Eye (tissue), 1 donor: ENCODE measurements at places on chromosomes 13 and 19.

DNA sequence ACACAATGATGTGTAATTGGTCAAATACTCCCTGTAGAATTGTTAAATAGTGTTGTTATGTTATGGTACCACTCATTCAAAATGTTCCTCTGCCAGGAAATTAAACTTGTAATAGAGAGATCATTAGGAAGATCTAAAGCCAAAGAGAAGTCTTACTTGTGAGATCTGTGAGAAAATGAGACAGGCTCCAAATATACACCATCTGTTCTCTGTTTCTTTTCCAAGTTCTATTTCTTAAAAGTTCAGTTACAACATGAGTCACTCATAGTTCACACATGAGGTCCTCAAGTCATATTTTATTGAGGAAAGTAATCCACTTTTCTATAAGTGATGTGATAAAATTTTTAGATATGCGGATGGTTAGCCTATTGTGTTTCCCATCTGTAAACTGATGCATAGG is 1038.1 kb upstream of the PRR20A start:
- DNase-seq, result no peak

- no peak for DNase-seq
These were observed 202.2 kb downstream of the SUCLA2 start for GRCh38 chr13:47798906-47799305.

- no peak for DNase-seq
These were observed 35.6 kb downstream of the CCDC169 start for GRCh38 chr13:36261976-36262375.

DNA sequence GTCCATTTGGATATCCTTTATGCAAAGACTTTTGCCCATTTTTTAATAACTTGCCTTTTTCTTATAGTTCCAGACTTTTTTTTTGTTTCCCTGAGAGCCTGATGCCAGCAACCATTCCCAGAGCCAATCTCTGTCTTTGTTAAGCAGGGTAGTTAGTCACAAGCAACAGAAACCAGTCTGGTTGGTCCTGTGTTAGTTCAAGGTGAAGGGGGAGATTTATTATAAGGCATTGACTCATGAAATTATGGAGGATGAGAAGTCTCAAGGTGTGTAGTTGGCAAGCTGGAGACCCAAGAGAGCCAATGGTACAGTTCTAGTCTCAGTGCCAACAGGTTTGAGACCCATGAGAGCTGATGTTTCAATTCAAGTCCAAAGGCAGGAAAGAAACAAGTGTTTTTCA is 33.0 kb downstream of the GPR12 start:
- DNase-seq, result no peak

DNA sequence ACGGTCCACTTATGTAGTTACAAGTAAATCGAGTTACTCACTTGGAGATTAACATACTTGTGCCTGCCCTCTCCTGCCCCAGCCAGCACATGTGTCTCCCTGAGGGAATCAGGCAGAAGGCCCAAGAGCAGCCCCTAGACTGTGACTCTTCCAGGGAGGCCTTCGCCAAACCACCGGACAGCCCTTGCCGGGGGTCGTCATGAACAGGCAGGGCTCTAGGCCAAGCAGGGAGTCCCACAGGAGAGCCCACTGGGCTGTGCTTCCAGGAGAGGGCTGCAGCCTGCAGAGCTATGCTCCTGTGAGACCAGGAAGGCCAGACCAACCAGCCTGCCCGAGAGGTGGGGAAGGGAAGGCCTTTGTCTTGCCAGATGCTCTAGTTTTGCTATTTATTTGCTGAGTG is 283.3 kb downstream of the FOXO1 start:
- no peak for DNase-seq

GRCh38 chr13:110559429-110559943 is 2.0 kb downstream of the RAB20 start:
- no peak for DNase-seq

DNA sequence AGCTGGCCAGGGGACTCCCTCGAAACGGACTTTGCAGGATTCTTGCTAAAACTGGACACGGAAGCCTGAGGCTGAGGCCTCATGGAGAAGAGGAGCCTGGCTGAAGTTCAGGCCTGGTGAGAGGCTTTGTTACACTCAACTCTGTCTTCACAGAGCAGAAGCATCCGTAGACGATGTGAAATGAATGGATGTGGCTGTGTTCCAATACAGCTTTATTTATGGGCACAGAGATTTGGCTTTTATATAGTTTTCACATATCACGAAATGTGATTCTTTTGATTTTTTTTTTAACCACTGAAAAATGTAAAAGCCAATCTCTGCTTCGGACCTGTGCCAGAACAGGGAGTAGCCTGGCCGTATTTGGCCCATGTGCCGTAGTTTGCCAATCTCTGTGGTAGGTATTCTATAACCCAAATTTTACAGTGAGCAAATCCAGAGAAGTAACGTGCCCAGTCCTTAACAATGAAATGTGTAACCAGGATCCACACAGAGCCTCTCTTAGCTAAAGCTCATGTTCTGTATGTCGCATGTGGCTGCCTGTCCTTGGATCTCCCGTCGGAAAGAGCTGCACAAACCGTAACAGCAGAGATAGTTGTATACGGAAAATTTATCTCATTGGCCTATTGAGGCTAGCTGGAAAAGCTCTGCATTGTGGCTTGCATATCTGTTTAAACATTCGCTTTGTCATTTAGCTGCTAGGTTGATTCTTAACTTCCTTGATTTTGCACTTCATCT is 171.6 kb upstream of the RNF113B start:
- DNase-seq, result no peak
